ENCODE measurements at places on chromosomes 7 and 10.

- no peak for DNase-seq
Measured at GRCh38 chr10:14524691-14525324, 194.1 kb upstream of the FRMD4A start.

DNA sequence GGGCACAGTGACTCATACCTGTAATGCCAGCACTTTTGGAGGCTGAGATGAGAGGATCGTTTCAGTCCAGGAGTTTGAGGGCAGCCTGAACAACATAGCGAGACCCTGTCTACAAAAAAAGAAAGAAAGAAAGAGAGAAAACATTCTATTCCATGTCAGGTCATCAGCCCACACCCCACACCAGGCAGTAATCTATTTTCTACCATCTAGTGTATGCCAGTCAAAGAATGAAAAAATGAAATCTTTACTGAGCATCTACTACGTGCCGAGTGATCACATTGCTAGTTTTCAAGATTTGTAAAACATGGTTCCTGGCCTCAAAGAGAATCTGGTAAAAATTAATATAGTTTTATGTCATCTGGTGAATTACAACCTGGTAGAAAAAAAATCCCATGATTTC is 3.1 kb upstream of the EPHB4 start:
- DNase-seq = no peak

DNA sequence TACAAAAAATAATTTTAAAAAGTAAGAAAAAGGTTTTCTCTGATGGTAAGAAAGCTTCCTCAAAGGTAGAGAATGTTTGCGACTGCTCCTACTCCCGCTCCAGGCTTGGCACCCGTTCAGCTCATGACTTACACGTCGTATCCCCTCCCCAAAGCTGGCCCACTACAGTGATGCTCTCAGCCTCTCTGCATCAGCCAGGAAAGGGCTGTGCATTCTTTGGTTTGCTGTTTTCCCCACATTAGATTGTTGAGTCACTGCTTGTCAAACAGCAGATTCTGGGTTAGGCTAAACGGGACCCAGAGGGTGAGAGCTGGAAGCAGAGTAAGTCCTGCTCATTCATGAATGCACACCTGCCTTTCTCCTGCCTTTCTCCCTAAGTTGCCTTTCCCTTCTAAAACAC is 54.7 kb upstream of the NMT2 start:
- no peak for DNase-seq

GRCh38 chr10:122407375-122408125 is 33.0 kb downstream of the PLEKHA1 start:
- DNase-seq = no peak

GRCh38 chr7:80824253-80824652 is 94.6 kb downstream of the SEMA3C start:
- no peak for DNase-seq

GRCh38 chr10:123787566-123787965 is 104.0 kb downstream of the CPXM2 start:
- no peak for DNase-seq

- no peak for DNase-seq
Measured at GRCh38 chr10:12543589-12543988, 194.2 kb downstream of the CAMK1D start.

- no peak for DNase-seq
Measured at GRCh38 chr7:142263598-142264380, 5.9 kb upstream of the PRSS58 start.

- no peak for DNase-seq
Measured at GRCh38 chr7:139361523-139361922, 1.8 kb downstream of the LUC7L2 start.

DNA sequence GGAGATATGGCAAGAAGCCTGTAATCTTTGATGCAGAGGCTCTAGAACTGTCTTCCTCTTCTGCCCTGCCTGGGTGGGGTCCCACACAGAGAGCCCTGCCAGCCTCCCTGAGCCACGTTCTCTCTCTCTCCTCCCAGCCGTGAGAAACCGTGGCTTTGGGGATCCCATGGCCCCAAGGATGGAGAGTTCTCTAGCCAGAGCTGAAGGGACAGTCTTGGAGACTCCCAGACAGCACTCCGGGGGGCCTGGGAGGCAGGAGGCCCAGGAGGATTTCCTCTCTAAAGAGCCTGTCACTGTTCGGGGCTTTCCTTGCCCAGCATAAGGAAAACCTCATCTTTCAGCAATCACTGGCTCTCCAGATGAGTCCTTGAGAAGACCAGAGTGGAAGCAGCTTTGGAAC is 227.1 kb downstream of the ARHGAP12 start:
- no peak for DNase-seq

DNA sequence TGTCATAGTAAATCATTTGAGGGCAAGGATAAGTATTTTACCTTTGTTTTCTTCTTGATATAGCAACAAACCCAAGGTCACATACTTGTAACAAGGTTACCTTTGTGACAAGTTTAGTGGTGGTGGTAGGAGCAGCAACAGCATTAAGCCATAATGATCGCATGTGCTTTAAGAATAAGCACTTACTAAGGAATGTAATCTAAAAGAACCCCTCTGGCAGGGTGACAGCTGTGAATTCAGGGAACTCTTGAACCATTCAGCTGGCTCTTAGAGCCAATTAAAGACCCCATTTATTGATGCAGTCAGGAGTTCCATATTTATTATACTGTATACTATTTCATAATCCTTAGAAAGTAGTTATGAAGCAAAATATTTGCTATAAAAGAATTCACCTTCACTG is 370.8 kb downstream of the EXOC4 start:
- no peak for DNase-seq

GRCh38 chr7:112116894-112117293 is 89.3 kb downstream of the DOCK4 start:
- no peak for DNase-seq

DNA sequence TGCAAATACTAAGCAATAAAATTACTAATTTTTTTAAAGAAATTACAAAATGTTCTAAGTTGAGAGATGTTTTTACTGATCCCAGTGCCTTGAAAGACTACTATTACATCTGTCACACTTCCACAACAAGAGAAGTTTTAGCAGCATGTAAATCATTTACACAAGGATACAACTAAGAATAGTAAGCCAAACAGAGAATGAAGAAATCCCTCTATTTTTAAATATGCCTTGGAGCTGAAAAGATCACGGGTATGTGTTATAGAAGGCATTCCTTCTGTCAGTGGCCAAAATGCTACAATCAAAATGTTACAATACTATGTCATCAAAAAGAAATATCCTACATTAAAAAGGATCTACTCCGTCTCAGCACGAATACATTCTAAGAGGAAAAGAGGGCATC is 52.6 kb downstream of the LARP4B start:
- no peak for DNase-seq

GRCh38 chr10:79019441-79020014 is 49.2 kb upstream of the ZMIZ1 start:
- DNase-seq = no peak

DNA sequence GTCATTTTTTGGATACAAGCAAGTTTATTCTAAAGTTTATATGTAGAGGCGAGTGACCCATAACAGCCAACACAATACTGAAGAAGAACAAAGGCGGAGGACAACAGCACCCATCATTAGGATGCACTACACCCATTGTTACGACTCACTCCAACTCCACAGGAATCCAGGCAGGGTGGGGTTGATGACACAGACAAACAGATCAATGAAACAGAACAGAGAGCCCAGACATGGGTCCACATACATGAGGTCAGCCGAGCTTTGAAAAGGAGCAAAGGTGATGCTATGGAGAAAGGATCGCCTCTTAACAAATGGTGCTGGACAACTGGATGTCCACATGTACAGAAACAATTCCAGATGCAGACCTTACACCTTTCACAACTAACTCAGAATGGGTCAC is 426.4 kb downstream of the PTPRN2 start:
- no peak for DNase-seq

DNA sequence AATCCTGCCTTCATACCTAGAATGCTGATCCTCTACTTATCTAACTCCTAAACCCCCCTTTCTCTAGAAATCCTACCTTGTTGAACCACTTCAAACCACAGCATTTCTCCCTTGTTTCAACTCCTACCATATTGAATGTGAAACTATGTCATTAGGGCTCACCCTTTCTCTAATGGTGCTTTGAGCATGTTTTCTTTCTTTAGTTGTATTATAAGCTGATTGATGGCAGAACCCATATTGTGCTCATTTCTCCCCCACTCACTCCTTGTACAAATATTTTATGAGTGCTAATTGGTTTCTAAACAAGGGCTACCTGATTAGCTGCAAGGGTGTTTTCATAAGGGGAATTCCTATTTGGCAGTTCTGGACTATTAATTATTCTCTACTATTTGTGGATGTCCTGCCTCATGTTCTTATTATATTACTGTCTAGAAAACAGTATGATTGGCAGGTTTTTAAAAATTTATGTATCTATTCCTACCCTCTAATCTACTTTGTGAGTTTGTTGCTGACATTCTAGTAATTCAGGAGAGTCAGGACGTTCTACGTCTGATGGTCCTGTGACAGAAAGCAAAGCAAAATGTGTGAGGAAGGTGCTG is 765.8 kb downstream of the KCNMA1 start:
- no peak for DNase-seq

DNA sequence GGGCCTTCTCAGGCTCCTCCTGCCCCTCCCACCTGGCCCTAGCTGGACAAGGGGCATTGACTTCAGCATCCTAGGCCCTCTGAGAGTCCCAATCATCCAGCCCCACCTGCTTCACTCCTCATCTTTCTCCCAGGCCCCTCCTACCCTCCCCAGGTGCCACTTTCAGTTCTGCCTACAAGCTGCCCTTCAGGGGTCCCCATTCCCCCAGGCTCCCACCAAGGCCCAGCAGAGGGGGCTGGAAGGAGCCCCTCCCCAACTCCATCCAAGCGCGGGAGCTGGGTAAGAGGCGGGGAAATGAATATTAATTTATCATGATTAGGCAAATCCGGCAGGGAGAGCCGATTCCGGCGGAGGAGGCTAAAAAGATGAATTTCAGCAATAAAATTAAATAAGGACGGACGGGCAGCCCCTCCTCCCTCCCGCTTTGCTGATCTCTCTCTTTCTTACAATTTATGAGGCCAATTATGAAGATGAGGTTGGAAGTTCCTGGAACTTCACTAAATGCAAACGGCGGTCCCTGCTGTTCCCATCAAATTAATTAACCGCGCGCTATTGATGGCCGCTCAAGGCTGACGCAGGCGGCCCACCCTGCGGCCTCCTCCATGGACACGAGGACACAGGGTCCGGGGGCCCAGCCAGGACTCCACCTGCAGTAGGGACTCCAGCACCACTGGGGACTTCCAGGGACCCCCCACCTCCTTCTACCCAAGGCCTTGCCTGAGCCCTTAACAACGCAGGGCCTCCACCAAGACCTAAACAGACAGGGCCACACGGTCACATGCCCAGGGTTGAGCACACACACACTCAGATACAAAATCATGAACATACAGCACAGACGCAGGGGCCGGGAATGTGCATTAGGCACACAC is 13.9 kb downstream of the POLL start:
- DNase-seq = no peak

- no peak for DNase-seq
Measured at GRCh38 chr10:69952821-69953221, 99.8 kb upstream of the MACROH2A2 start.

DNA sequence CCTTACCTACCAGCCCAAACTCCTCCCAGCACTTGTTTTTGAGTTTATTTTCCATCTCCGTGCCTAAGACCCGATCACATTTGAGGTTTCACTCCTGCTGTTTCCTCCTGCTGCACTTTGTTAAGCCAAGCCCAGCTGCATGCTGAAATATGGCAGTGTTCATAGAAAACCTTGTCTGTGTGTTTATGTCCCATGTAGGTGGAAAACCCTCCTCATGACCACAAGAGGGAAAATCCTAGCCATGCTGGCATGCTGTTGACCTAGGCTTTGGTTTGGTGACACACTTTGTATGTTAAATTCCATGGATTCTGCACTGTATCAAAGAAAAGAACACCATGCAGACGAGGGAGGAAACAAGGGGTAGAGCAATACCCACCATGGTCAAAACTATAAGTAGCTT is 154.4 kb downstream of the CUBN start:
- no peak for DNase-seq

GRCh38 chr10:11655836-11656235 is 44.4 kb upstream of the USP6NL start:
- no peak for DNase-seq

DNA sequence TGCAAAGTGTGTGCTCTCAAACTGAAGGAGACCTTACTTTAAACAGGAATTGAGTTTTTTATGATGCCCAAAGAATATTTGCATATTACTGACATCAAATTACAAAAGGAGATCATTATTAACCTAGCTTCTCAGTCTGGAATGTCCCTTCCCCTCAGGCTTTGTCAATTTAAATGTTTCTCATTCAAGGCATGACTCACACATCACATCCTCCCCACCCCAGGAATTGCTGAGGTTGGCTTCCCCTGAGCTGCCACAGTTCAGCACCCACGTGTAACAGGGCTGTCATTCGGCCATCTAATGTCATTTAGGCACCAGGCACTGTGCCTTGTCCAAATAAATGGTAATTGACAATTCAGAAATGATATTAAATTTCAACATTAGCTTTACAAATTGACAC is 305.9 kb upstream of the MGMT start:
- no peak for DNase-seq

DNA sequence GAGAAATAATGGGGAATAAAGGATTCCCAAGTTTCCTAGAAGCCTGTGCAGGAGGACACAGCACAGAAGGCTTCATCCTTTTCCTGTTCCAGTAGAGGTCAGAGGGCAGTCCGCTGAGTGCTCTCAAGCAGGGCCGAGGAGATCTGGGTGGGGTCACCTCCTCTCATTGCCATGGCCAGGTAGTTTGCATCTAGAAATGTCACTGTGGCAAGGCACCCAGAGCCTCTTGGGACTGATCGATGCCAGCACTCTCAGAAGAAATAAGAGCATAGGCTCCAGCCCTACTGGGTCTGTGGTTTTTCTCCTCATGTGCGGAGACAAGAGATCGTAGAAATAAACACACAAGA is 7.9 kb downstream of the NUB1 start:
- DNase-seq = no peak

- no peak for DNase-seq
Measured at GRCh38 chr7:88628363-88629085, 131.0 kb upstream of the ZNF804B start.

DNA sequence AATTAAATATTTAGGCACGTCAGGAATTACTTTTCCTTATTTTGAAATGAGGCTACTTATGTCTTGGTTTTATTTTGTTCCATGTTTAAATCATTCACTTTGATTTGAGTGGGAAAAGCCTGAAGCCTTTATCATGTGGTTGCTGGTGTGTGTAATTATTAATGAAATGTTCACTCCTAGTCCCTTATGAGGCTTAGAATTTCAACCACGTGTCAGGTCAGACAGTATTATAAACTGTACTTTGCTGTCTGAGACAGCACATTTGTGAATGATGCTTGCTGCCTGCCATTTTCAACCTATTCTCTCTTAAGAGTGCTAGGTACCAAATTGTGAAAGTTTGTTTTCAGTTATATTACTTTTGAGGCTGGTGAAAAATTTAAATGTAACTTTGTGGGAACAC is 58.9 kb downstream of the COL17A1 start:
- no peak for DNase-seq

GRCh38 chr7:67723591-67723990 is 727.0 kb downstream of the TYW1 start:
- DNase-seq = no peak

DNA sequence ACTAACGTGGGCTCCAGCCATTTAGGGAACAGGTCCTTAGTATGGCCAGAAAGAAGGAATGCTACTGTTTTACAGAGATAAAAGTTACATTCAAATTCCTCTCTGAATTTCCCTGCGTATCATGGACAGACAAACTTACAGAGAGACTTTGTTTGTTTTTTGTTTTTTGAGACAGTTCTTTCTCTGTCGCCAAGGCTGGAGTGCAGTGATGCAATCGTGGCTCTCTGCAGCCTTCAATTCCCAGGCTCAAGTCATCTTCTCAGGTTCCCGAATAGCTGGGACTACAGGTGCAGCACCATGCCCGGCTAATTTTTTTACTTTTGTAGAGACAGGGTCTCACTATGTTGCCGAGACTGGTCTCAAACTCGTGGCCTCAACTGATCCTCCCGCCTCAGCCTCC is 64.5 kb upstream of the MPP7 start:
- DNase-seq = no peak
